ENCODE measurements at places on chromosomes 1 and 21.

GRCh38 chr1:33966346-33967141 lies 102.7 kb downstream of the HMGB4 start:
- peak; percentile 74 for DNase-seq

GRCh38 chr1:245645406-245645805 lies 490.6 kb downstream of the KIF26B start:
- DNase-seq = no peak

GRCh38 chr1:43348809-43349593 lies 9.8 kb upstream of the CDC20 start:
- DNase-seq = no peak

DNA sequence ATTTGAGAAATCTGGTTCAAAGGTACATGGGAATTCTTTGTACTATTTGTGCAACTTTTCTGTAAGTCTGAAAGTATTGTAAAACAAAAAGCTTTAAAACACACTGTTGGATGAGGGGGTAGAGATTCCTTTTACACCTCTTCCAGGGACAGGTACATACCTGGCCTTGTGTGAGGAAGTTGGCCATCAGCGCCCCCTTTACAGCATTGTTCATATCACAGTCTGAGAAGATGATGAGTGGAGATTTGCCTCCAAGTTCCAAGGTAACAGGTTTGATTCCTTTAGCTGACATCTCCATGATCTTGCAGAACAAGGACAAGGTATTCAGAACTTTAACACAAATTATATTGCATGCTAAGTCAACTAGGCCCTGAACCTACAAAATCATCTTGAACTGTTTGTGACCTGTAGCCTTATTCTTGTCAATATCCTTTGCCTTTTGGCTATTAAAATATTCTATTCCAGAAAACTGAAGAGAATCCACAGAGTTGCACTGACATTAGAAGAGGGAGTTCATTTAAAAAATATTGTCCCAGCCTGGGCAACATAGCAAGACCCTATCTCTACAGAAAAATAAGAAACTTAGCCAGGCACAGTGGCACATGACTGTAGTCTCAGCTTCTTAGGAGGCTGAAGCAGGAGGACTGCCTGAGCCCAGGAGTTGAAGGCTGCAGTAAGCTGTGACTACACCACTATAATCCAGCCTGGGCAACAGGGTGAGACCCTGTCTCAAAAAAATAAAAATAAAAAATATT lies 18.9 kb downstream of the ALDH9A1 start:
- no peak for DNase-seq

DNA sequence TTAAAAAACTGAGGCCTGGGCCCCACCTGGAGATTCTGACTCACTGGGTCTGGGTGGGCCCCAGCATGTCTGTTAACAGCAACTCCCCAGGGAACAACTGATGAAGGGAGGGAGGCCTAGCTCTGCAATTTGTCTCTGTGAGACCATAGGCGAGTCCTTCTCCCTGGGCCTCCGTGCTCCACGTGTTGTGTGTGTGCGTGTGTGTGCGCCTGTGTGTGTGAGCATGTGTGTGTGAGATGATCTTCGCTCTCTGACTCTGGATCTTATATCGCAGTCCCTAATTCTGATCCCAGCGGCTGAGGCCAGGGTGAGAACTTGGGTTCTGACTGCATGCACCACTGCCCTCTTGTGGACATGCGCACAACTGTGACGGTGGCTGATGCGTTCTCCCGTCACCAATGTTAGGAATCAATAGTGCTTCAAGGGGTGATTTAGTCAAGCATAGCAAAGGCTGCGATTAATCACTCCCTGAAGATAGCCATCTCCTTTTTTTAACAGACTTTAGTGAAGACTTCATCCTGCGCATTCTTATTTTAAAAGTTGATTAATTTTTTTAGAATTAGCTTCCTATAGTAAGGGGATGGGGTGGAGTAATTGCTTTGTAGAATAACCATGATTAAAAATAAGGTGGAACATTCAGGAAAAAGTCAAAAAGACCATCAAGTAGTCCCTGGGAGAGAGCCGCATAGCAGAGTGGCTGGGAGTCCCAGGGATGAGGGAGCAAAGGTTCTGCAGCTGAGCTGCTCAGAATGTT lies 62.4 kb upstream of the USP24 start:
- DNase-seq = peak; percentile 73

GRCh38 chr21:41667136-41667535 lies 99.7 kb downstream of the RIPK4 start:
- no peak for DNase-seq

DNA sequence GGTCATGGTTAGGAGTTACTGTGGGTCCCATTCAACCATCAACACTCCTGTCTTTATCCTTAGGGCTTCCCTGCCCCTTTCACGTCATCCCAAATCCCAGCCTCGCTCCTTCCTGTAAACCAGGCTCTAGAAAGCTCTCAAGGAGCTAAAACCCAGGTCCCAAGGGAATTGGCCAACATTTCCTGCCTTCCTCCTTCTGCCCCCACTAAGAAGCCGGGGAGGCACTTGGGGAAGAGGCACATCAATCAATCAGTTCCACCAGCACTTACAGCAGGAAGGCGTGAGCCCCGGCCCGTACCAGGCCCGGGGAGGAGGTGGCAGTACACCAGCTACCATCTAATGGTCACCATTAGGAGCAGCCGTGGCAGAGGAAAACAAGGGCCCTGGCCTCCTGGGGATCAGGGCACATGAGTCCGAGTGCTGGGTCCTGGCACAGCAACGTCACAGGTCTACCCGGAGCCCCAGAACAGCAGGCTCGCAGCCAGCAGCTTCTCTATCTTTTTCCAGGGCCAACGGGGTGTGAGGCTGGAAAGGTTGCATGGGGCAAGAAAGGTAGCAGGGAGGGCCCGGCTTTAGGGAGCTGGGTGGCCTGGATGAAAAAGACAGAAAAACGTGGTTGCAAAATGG lies 108.6 kb downstream of the CASZ1 start:
- peak; percentile 60 for DNase-seq

GRCh38 chr1:246069581-246069980 lies 437.5 kb downstream of the SMYD3 start:
- DNase-seq = no peak

- no peak for DNase-seq
These were observed 28.9 kb downstream of the MAP10 start for GRCh38 chr1:232834066-232834465.

GRCh38 chr1:119896303-119896702 lies at the start of gene ADAM30:
Gene ADAM30, minus strand, starts transcription at chr1:119896515. Its CDS starts 179 bp downstream, at chr1:119896336.
- no peak for DNase-seq

DNA sequence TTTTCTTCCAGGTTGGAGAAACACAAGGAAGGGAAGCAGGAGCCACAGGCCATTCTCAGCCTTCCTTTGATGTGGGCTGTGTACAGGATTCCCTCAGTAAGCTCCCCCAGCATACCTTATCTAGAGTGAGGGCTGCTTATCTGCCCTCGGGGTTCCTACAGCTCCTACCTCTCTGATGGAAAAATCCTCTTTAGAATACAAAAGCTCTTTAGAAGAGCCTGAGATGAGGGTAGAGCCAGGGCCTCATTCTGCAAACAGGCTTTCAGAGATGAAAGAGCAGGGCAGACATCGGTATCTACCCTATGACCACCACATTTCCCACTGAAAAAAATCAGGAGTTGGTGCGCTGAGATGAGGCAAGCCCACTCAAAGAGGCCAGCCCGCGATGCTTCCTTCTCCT lies 85.1 kb downstream of the PLPP3 start:
- DNase-seq = no peak

GRCh38 chr1:205595435-205595834 lies 36.4 kb downstream of the ELK4 start:
- DNase-seq = no peak

- DNase-seq = no peak
These were observed 1.6 kb upstream of the STUM start for GRCh38 chr1:226546926-226547325.

- DNase-seq = no peak
These were observed 79.5 kb upstream of the CSF3R start for GRCh38 chr1:36562181-36562685.

- no peak for DNase-seq
These were observed 75.6 kb downstream of the TAS1R2 start for GRCh38 chr1:18783705-18784481.

- no peak for DNase-seq
These were observed 104.6 kb downstream of the PLXNA2 start for GRCh38 chr1:208139434-208140045.

DNA sequence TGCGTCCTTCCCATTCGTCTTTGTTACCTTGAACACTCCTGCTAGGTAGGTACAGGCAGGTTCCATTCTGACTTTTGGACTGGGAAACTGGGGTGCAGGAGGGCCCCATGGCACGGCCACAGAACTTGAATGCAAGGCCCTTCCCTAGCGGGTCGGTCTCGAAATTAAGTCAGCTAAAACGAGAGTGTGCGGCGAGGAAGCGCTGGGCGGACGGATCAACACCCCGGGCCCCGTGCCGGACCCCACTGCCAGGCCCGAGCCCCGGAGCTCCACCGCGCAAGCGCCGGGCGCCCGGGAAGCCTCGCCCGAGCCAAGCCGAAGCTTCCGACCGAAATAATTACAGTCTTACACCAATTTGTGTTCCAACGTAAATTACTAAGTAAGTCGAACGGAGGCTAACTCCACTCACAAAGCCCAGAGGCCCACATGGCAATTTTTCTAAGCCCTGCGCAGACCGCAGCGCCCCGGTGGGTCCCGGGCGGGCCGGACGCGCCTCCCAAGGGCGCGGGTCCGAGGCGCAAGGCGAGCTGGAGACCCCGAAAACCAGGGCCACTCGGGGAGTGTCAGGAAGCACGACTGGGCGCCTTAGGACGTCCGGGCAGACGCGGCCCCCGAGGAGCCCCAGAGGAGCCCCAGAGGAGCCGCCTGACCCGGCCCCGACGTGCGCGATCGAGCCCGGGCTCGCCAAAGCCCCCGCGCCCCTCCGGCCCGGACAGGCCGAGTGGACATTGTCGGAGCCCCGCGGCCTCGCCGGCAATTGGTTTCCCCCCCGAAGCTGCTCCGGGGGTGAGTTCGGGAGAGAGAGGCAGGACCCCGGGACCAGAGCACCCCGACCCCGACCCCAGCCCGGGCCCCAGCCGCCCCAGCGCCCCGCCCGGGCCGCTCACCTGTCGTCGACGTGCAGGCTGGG lies 624 bp downstream of the RIPK4 start:
- DNase-seq = no peak

- peak; percentile 29 for DNase-seq
These were observed 7.7 kb upstream of the GIPC2 start for GRCh38 chr1:78038071-78038470.

DNA sequence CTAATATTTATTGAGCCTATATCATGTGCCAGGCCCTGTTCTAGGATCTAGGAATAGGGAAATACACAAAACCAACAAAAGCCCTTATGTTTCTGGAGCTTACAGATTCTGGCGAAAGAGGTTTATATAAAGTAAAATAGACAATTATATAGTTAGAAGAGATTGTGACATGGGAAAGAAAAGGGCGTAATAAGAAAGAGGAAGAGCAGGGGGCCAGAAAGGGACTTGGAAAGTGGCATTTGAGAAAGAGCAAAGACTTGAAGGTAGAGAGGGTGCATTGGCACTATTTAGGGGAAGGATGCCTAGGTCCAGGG lies 322.5 kb upstream of the FAM78B start:
- no peak for DNase-seq

DNA sequence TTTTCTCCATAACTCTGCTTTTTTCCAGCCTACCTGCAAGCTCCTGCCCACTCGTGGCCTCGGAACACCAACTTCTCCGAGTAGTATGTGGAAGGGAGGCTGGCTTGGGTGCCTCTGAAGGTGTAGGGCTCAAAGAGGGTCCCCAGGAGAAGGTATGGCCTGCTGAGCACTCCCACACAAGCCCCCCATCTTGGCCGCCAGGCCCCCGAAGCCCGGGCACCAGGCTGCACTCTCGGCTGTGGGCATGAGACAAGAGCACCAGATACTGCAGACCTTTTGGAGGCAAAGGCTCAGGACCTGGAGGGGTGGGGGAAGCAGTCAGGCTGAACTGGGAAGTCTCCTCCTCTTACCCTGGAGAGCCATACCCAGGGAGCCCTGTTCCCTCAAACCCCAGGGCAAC lies 1.7 kb downstream of the ZNF692 start:
- DNase-seq = no peak

DNA sequence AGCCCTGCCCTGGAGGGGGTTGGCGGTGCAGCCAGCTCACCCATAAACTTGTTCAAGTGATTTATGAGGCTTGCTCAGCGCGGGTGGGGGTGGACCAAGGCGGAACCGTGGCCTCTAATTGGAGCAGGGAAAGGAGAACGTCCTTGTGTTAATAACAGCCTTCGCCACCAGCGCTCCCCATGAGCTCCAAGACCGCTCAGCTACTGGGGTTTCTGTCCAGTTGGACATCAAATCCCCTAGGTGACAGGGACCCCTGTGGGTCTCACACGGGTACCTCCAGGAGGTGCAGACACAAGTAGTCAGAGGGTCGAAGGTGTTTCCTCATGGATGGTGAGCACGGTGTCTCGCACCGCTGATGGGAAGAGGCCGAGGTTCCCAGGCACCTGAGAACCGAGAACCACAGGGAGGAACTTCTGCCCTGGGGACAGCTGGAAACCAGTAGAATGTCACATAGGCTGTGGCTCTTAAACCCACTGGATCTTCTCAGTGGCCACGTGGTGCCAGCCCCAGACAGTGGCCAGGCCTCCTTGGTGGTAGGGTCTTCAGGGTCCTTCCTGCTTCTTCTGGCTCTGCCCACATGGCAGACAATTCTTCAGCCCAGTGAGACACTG lies 3.7 kb upstream of the ACTRT2 start:
- no peak for DNase-seq

GRCh38 chr21:29362758-29363157 lies 64.0 kb downstream of the BACH1 start:
- DNase-seq = no peak

DNA sequence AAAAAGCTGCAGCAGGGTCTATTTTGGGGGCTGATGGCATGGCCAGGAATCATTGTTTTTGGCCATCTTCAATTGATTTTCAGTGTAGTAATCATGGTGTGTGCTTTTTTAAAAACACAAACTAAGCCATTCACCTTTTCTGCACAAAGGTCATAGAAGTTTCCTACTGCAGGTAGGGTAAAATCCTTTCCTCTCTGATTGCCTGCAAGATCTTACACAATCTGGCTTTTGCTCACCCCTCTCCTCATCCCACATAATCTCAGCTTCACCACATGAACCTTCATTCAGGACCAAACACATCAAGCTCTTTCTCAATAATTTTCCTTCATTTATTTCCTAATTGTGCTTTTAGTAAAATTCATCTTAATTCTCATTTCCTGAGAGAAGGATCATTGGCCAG lies 38.3 kb upstream of the GBP5 start:
- no peak for DNase-seq

DNA sequence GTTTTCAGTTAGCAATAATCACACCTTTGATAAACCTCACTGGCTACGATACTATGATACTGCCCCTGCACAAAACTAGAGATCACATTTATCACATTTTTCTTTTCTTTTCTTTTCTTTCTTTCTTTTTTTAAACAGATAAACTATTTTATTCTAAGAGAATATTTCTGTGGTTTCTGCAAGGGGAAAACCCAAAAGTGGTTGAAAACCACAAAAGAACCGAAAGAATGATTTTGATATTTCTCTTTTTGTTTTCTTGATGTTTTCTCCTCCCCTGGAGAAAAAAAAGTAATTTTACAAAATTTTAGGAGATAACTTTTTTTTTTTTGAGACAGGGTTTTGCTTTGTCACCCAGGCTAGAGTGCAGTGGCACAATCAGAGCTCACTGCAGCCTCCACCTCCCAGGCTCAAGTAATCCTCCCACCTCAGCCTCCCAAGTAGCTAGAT lies 18.4 kb upstream of the FRRS1 start:
- DNase-seq = no peak

Data from AG10803 (cell line).